ENCODE measurements at places on chromosomes 11 and 22. TPM values are rescaled to one million over a fixed set of nuclear protein-coding genes. Genes with fewer than 3 reads are reported as not detected.

The MRGPRE gene
- not detected for total RNA-seq

The OR5AS1 gene
- not detected for total RNA-seq

The OR51B5 gene
- total RNA-seq: not detected

The FOLR2 gene
- not detected for total RNA-seq

The LIPT2 gene
- 5.4 TPM for total RNA-seq

The BLID gene
- total RNA-seq: not detected

The GRAMD1B gene
- 30.1 TPM for total RNA-seq

The LMNTD2 gene
- 4.5 TPM for total RNA-seq

The SRRD gene
- total RNA-seq: 14.7 TPM

The IRF7 gene
- 71.2 TPM for total RNA-seq

The RAG1 gene
- total RNA-seq: 0.26 TPM

The RHOD gene
- total RNA-seq: not detected

The YPEL4 gene
- total RNA-seq: 0.86 TPM

The CATSPERZ gene
- total RNA-seq: not detected
